WERI-Rb-1 (cell line): ENCODE measurements at places on chromosomes 3 and 15.

DNA sequence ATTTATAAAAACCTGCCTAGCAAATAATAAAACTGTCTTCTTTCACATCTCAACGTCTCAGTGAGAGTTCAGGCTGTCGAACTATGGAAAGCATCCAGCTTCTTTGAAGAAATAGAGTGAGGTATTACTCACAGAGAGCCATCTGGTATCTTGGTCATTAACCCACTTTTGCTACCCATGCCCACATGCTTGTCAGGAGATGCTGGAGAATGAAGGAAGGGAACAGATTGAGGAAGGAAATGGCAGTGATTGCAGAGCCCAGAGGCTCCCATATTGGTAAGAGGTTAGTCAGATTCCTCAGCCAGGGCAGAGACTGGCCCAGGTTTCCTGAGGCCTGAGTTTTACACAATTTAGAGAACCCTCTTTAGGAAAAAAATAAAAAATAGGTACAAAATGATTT lies 119.1 kb downstream of the B3GALNT1 start:
- no peak for DNase-seq

DNA sequence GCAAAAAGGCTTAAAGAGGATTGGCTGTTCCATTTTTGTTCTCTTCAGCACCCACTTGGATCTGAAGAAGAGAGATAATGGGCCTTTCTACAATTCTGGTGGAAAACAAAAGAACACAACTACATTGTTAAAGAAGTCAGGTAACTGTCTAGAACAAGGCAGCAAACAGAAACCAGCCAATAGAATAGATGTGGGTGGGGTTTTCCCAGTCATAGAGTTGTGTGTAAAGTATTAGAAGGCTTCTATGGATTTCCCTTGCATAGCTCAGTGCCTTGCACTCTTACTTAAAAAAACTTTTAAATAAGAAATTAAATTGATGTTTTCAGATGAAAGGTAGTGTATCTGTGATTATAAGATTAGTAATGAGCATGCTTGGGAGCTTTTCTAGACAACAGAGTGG lies 462.7 kb upstream of the ATP11B start:
- no peak for DNase-seq

GRCh38 chr15:100893261-100893963 lies 13.8 kb downstream of the ALDH1A3 start:
- no peak for DNase-seq

DNA sequence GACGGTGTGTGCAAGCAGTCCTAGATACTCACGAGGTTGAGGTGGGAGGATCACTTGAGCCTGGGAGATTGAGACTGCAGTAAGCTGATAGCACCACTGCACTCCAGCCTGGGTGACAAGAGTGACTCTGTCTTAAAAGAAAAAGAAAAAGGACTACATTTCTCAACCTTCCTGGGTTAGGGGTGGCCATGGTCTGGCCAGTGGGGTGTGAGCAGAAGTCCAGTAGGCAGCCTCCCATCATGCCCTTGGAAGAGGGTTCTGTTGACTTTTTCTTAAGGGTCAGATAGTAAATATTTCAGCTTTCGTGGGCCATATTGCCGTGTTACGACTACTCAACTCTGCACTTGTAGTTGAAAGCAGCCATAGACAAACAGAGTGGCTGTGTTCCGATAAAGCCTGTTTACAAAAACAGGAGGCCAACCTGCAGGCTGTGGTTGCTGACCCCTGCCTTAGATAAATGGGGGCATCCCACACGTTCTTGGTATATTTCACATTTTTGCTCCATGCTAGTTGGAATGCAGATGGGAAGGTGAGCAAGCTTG lies 31.0 kb upstream of the PDE8A start:
- no peak for DNase-seq

DNA sequence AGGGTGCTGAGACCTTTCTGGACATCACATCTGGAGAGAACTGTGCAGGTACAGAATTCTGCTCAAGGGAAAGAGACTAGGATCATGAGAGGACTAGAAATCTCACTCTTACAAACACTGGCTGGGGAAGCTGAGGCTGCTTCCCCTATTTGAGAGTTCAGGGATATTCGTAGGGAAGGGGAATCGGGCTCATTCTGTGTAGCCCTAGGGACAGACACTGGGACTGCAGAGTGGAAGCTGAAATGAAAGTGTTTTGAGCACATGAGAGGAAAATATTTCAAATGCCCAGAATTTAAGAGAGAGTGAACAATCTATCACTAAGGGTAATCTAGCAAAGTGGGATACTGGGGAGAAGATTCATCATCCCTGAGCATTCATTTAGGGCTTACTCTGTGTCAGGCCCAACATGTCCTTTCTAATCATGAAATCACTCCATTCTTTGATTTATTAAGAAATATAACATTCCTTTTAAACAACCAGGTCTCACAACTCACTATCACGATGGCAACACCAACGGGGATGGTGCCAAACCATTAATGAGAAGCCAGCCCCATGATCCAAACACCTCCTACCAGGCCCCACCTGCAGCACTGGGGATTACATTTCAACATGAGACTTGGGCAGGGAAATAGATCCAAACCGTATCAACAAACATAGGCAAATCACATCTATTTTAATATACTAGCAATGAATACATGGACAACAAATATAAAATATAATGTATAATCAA lies 63.0 kb downstream of the CPN2 start:
- DNase-seq = no peak

DNA sequence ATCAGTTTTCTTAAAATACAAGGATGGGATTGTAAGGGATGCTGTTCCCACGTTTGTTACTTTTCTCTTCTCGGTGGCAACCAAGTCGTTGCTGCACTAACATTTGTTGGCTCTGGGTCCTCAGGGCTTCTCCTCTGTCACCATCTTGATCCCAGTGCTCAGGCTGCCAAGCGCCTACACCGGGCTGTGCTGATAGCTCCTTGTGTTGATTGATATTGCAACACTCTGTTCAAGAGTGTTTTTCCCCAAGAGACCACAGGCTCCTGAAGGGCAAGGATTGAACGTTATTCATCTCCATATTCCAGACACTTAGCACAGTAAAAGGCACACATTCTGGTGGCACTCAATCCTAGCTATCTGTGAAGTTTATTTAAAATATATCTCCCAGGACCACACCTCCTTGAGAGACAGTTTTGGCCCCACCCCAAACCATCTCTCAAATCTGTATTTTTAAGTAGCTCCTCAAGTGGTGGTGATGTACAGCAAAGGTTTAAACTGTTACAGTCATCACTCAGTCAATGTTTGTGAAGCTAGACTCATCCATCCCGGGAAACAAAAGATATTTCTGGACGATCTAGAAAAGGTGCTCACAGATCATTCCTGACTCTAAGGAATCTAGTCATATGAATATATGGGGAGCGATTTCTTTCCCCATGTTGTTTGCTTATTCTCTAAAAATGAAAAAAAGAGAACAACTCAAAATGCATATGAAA lies 38.5 kb upstream of the FOXP1 start:
- no peak for DNase-seq

DNA sequence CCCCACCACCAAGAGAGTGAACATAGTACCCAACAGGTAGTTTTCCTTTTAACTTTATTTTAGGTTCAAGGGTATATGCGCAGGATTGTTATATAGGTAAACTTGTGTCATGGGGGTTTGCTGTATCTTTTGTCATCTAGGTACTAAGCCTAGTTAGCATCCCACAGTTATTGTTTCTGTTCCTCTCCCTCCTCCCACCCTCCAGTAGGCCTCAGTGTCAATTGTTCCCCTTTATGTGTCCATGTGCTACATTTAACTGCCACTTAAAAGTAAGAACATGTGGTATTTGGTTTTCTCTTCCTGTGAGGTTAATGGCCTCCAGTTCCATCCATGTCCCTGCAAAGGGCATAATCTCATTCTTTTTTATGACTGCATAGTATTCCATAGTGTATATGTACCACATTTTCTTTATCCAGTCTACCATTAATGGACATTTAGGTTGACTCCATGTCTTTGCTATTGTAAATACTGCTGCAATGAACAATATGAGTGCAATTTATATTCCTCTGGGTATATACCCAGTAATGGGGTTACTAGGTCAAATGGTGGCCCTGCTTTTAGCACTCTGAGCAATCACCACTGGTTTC lies 66.2 kb downstream of the ST3GAL6 start:
- no peak for DNase-seq

DNA sequence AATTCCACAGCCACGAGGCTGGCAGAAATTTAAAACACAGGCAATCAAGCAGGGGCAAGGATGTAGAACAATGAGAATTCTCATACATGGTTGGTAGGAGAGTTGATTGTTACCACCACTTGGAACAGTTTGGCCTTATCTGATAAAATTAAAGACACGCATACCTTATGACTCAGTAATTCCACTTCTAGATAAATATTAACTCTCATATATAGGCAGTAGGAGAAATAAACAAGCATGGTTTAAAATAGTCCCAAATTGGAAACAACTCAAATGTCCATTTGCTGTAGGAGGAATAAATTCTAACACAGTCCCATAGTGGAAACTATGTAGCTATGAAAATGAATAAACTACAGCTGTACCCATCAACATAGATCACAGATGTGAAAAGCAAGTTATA lies 42.3 kb upstream of the USP3 start:
- no peak for DNase-seq

GRCh38 chr3:147049821-147050220 lies 356.5 kb downstream of the ZIC4 start:
- no peak for DNase-seq

GRCh38 chr3:67558426-67558825 lies 96.0 kb downstream of the SUCLG2 start:
- no peak for DNase-seq

DNA sequence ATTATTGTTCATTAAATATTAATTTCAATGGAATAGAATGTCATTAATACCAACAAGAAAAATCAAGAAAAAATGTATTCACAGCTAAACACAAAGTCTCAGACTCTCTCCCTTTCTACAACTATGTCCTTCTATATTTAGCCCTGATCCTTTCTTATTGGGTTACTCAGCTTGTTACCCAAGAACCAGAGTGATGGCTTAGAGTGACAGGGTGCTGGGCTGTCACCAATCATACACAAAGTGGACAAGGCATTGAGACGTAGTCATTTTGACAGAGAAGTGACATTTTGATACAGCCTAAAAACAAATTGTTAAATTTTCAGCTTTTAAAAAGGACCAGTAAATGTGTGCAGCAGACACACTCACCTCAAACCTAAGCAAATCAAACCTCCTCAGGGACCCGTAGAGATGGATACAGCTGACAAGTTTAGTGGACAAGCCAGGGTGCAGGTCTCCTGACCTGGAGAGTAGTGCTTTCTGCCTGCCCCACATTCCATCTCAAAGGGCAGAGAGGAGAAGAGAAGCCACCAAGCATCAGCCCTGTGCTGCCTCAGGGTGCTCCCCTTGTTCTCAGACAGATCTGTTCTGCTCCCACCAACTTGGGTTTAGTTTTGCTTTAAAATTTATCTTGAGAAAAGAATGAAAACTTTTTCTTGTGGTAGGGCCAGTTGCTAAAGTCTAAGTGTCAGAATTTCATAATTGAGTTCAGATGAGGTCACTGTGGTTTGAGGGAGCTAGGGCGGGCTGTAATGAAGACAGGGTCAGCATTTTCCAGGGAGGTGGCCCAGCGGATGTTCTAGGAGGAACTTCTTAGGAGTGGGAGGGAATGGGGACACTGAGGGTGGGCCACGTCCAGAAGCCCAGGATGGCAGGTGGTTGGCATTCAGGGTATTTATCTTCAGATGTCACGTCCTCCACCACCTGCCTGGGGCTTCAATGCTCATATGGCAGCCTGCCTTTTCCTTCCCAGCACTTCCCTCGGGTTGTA lies 136.5 kb upstream of the TBL1XR1 start:
- no peak for DNase-seq

DNA sequence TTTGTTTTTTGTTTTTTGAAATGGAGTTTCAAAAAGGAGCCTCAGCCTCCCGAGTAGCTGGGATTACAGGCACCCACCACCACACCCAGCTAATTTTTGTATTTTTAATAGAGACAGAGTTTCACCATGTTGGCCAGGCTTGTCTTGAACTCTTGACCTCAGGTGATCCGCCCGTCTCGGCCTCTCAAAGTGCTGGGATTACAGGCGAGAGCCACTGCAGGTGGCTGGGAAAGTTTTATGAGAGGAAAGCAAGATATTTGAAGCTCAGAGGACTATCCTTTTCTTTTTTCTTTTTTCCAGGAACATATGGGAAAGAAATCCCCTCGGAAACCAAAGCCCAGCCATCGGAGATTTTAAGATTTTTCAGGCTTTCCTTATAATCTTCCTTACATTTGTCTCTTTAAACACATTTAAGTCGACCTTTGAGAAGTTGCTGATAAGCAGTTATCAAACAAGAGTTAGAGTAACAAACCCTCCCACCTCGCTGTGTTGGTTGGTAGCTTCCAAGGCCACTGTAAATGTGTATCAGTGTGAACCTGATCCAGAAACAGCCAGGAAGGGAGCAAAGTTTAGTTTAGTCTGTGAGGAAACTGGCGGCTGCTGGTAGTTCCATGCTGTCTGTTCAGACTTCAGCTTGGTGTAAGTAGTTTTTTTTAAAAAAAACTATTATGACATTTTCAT lies 34.5 kb upstream of the MAP3K13 start:
- DNase-seq = no peak

DNA sequence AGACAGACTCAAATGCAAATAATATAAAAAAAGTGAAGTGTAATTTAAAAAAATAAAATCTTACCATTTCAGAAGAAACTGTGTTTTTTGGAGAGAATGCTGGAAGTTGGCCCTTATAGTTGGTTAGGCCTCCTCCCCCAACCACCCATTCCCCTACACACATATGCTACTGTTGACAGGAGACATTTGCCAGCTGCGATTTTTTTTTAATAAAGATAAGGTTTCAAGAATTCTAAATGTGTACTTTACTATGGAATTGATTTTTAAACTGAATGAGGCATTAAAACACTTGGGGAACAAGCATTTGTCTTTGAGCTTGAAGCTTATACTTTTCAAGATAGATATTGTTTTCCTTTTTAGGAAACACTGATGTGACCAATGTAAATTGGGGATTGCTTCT lies 4.4 kb upstream of the SSR3 start:
- DNase-seq = no peak

- no peak for DNase-seq
Observed at GRCh38 chr3:59245300-59245858, 195.6 kb upstream of the CFAP20DC start.

DNA sequence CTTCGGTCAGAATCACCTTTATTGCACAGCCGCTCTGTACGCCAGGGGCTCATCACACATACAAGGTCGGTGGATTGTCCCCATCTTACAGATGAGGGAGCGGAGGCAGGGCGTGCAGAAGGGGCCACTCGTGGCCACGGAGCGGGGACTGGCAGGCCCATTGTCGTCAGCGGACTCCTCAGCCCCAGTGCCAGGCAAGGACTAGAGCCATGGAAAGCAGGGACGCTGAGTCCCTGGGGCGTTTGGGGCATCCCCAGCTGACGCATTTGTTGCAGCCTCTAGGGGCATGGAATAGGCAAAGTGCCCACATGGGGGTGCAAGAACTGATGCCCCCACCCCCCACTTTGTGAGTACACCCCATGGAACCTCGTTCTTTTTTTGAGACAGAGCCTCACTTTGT lies 29.8 kb upstream of the FURIN start:
- DNase-seq = no peak

DNA sequence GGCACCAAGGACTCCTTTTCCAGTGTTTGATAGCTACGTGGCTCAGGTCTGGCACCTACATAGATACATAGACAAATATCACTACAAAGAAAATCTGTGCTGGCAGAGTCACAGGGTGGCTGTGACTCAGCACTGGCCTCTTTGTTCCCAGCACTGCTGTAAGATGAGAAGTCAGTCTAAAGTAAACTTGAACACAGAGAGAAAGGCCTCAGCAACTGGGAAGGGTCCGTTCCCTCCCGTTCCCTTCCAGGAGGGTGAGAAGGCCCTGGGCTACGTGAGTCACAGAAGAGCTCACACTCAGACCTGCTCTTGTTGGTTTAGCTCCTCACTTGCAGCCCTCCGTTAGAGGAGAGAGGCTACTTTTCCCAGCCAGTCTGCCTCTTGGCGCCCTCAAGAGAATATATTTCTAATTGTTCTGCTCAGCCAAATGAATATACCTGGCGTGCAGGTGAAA lies 23.1 kb downstream of the ANXA2 start:
- no peak for DNase-seq
